GF-D8 (cell line): ENCODE measurements at places on chromosomes 3 and 15.

DNA sequence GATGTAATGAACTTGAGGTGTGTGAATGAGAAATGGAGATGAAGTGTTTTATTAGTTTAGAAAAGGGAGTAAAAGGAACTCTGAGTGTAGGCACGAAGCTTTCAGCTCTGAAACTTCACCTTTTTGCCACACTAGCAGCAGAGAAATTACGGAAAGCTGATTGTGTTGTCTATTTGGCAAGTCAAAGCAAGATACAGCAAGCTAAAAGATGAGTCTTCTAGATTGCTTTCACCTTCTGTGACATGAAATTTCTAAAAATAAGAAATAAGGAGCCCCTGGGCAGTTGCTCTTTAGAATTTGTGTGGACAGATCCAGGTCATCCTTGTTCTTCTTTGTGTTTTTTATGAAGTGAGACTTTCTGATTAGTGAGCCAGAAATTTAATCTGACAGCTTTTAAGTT is 143.4 kb downstream of the FNDC3B start:
- no peak for DNase-seq

- DNase-seq: no peak
Measured at GRCh38 chr3:153973722-153974265, 147.4 kb upstream of the ARHGEF26 start.

- DNase-seq: no peak
Measured at GRCh38 chr3:177446165-177446601, 248.9 kb upstream of the TBL1XR1 start.

GRCh38 chr3:140756240-140757016 is 78.6 kb downstream of the TRIM42 start:
- DNase-seq: no peak

DNA sequence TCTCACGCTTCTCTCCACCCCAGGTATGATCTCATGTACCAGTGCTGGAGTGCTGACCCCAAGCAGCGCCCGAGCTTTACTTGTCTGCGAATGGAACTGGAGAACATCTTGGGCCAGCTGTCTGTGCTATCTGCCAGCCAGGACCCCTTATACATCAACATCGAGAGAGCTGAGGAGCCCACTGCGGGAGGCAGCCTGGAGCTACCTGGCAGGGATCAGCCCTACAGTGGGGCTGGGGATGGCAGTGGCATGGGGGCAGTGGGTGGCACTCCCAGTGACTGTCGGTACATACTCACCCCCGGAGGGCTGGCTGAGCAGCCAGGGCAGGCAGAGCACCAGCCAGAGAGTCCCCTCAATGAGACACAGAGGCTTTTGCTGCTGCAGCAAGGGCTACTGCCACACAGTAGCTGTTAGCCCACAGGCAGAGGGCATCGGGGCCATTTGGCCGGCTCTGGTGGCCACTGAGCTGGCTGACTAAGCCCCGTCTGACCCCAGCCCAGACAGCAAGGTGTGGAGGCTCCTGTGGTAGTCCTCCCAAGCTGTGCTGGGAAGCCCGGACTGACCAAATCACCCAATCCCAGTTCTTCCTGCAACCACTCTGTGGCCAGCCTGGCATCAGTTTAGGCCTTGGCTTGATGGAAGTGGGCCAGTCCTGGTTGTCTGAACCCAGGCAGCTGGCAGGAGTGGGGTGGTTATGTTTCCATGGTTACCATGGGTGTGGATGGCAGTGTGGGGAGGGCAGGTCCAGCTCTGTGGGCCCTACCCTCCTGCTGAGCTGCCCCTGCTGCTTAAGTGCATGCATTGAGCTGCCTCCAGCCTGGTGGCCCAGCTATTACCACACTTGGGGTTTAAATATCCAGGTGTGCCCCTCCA is 19.1 kb downstream of the TYRO3 start:
- no peak for DNase-seq

DNA sequence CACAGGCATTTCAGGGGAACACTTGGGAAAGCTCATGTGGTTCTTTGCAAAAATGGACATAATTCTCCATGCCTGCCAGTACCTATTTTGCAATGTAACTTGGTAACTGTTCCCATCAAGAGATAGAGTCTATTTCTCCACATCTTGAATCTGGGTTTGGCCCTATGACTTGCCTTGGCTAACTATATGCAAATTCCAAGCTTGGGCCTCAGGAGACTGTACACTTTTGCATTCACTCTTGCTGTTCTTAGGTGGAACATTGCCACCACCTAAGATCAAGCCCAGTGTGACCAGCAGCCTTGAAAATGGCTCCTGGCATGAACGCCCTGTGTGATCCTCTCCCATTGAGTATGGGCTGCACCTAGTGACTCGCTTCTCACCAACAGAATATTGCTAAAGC is 19.8 kb upstream of the SMAD6 start:
- DNase-seq: no peak

- no peak for DNase-seq
Measured at GRCh38 chr15:55703873-55704301, 39.1 kb downstream of the PRTG start.

GRCh38 chr3:150372320-150372719 is 35.8 kb upstream of the TSC22D2 start:
- DNase-seq: no peak

GRCh38 chr3:135989242-135989641 is 23.7 kb downstream of the PPP2R3A start:
- DNase-seq: no peak

DNA sequence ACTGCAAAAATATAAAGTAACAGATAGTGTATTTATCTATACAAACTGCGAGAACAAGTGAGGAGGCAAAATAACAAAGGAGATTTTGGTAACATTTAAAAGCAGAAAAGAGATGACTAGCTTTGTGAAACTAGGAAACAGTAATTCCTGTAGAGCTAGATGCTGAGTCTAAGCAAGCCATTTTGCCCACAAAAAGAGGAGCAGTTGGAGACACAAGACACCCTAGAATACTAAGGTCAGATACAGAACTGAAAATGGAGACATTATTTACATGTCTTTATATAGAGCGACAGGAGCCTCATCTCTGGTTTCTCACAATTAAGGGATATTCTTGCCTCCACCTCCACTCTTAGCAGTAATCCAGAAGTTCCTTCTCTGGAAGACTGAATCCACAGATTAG is 732.4 kb upstream of the GBE1 start:
- no peak for DNase-seq
